ENCODE measurements at places on chromosomes 12 and 14.

DNA sequence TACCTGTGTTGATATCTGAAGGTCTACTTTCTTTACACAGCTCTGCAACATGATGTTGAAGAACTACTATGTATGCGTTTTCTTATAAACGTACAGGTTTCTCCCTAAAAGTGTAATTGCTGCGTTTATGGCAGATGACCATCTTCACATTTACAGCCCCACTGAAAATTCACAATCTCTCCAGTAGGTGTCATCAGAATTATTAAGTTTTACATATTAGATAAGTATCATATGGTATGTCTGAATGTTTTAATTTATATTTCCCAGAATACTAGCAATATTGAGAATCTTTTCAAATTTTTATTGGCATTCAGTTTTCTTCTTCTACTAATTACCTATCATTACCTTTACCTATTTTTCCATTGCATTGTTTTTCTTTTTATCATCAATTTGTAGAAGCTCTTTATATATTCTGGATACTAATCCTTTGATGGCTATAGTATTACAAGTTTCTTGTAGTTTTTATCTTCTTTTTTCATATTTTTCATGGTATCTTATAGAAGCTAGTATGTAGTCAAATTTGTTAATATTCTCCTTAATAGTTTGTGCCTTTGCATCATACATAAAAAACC lies 123.5 kb downstream of the CAPZA3 start:
- no peak for DNase-seq

DNA sequence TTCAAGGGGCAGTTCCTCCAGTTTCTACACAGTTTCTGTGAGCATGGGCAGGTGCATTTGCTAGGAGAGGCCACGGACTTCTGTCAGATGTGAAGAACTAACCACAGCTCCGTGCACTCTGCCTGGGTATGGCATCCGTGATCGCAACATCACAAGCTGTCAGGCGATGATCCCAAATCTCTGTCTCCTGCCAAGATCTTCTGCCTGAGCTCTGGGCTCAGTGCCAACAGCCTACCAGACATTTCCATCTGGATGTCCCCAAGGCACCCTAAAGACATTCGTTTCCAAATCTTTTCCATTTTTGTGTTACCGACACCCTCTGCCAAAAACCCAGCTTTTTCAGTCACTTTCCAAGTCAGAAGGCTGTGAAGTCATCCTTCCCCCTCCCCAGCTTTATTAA lies 292.1 kb downstream of the GLT1D1 start:
- DNase-seq, result no peak

- DNase-seq, result no peak
Observed at GRCh38 chr14:97704316-97704885, 907.2 kb downstream of the VRK1 start.

GRCh38 chr12:102314821-102315220 lies 117.2 kb upstream of the PMCH start:
- no peak for DNase-seq
